GM20000 (cell line): ENCODE measurements at places on chromosomes 1 and 21.

DNA sequence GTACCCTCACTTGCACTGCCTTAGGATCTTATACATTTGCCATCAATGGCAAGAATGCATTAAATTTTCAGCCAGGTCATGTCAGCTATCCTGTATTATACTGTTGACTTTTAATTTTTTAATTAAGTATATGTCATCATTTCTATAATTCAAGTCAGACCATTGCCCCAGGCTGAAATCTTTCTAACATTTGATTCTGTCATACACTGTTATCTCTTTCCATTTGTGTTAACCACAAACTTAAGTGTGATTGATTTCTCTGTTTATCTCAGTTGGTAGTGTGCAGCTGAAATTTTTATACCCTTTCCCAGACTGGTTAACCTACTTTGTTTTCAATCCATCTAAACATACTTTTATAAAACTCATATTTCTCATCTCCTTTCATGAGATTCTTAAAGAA is 153.3 kb downstream of the ZP4 start:
- DNase-seq: no peak

DNA sequence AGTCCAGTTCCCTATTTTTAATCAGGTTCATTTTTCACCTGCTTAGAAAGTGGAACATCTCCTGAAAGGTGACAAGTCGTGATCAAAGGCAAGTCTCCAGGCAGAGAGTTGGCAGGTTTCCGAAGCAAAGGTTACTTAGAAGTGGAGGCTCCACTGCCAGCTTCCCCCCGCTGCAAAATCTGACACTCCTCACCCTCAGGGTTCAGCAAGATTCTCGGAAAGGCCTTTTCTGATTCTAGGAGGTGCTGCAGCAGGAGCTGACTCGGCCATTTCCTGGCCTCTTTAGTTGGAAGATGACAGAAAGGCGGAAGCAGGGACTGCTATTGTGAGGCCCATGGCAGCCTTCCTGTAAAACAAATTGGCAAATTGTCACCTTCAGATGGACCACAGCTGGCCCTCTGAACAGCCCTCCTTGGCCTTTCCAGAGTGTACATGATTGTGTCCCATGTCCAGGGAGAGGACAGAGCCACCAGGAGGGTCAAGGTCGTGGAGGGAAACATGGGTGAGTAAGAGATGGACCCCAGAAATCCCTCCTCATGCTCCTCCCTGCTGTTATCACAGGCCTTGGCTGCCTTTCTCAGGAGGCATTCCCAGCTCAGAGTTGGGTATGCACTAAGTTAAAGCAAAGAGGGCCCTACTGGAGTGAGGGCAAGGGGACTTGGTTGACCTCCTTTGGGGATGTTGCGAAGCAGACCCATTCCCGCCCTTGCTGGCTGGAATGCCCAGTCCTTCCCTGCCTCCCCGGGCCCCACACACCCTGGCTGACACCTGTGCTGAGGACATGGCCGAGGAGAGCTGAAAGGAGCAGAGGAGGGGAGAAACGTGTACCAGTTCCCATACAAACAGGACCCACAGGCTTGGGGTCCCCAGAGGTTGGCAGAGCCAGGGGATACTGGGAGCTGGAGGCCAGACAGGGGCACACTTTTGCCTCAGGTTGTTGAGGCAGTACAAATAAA is 115.5 kb upstream of the IRF2BP2 start:
- DNase-seq: no peak

DNA sequence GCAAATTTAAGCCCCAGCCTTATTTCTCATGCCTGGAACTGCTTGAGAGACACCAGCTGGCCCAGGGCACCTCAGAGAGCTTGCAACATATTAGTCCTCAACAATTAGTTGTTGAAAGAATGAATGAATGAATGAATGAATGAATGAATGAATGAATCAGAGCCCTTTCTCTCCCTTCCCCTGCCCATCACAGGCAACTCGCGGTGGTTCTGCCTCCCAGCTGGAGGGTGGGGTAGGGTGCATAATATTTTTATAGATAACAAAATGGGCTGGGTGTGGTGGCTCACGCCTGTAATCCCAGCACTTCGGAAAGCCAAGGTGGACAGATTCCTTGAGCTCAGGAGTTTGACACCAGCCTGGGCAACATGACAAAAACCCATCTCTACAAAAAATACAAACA is 110.1 kb downstream of the CCDC185 start:
- DNase-seq: no peak

DNA sequence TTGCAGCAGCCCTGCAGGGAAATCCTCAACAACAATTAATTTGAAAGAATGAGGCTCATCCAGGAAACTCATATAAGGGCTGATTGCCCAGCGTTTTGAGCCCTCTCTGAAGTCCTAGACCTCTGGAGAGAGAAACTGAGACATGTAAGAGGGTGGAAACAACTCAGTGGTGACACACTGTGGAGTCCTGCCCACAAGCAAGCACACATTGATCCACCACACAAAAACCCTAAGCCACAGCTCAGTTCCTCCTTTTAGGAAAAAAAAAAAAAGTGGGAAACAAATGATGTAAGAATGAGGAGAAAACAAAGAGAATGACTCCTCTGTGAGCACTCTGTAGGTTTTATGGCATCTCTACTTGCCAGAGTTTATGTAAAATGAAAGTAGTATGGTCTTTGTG is 22.9 kb upstream of the PLA2G5 start:
- no peak for DNase-seq

GRCh38 chr1:62271948-62272728 is 47.1 kb downstream of the KANK4 start:
- DNase-seq: peak; percentile 37

- DNase-seq: no peak
Measured at GRCh38 chr1:226027538-226028217, 28.5 kb upstream of the SDE2 start.

GRCh38 chr21:38894899-38895298 is 89.2 kb downstream of the ETS2 start:
- no peak for DNase-seq

DNA sequence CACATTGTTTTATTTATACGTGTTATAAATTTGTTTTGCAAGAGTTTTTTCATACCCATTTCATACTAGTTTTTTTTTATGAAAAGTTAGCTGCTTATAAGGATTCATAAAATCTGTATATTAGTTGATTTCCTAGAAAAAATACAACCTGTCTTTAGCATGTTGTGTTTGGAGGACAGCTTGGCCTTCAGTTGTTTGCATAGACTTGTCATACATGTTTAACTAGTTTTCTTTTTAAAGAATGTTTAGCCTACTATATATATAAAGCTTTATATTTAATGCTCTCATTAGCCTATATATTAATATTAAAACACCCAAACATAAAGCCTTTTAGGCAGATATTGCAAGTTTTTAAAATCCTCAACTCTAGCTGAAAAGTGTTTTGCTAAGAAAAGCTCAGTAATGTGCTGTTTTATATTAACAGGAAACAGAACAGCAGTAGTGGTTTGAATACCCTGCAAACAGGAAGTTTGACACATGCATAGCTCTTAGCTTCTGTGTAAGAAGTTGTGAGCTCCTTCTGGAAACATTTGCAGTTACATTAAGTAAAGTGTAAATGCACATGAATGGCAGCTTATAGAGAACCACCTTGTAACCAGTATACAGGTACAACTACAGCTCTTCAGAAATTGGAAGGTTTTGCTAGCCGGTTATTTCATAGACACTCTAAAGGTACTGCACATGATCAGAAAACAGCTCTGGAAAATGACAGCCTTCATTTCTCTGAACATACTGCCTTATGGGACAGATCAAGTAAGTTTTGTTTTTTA is at the start of gene PRKACB:
PRKACB (plus strand) TSS at position 476 of the 770 bp plus-strand sequence; CDS start at position 567, 91 bp downstream.
- DNase-seq: peak; percentile 6

DNA sequence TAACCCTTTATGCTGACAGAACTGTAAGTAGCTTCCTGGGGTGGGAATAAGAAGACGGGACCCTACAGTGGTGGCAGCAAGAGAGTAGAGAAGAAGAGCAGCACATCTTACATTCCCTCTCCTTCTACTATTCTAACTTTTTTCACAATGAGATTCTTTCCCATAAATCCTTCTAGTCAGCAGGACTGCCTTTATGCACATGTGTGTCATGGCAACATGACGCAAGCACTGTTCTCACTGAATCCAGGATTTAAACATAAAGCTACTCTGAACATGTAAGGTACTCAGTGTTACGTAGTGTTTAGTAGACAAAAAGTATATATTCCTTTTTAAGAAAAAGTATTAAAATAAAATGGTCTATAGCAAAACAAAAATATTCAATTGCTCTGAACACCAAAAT is 309.7 kb upstream of the LYPLAL1 start:
- DNase-seq: no peak

- peak; percentile 80 for DNase-seq
Measured at GRCh38 chr1:15153842-15154479, 414 bp downstream of the TMEM51 start.

- DNase-seq: no peak
Measured at GRCh38 chr1:217681806-217682205, 50.7 kb downstream of the SPATA17 start.

GRCh38 chr21:32641710-32642698 is 29.8 kb upstream of the CFAP298 start:
- no peak for DNase-seq

DNA sequence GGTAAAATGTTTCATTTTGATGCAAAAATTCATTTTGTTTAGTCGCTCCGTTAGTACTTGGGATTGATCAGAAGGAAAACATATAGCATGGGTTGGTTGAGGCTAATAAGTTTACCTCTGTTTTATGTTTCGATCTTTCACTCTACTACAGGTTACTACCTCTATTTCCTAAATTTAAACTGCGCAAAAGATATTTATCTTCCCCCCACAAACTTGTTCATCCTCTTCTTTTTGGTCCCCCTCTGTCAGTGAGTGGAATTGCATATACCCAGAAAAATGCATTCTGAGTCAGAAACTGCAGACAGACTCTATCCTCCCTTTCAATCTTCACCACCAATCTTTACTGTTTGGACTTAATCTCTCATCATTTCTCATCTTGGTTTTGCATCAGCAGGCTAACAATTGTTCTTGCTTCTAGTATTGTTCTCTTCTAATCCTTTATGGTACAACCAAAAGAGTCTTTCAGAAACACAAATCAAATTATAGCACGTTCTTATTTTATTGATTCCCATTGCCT is 316.0 kb upstream of the ADGRL4 start:
- no peak for DNase-seq

GRCh38 chr1:29934255-29934772 is 698.0 kb downstream of the PTPRU start:
- no peak for DNase-seq

- peak; percentile 47 for DNase-seq
Measured at GRCh38 chr1:145719230-145720079, at the start of gene CD160. CD160 (plus strand) TSS chr1:145719499; CDS start chr1:145728328, 8,829 bp downstream.

GRCh38 chr1:38310079-38310478 is 263.5 kb upstream of the POU3F1 start:
- DNase-seq: no peak

GRCh38 chr1:2525572-2525919 is 850 bp downstream of the PANK4 start:
- no peak for DNase-seq

GRCh38 chr1:167491586-167492461 is 26.5 kb downstream of the CD247 start:
- DNase-seq: no peak

GRCh38 chr1:195053478-195053877 is 1554.8 kb downstream of the KCNT2 start:
- no peak for DNase-seq

DNA sequence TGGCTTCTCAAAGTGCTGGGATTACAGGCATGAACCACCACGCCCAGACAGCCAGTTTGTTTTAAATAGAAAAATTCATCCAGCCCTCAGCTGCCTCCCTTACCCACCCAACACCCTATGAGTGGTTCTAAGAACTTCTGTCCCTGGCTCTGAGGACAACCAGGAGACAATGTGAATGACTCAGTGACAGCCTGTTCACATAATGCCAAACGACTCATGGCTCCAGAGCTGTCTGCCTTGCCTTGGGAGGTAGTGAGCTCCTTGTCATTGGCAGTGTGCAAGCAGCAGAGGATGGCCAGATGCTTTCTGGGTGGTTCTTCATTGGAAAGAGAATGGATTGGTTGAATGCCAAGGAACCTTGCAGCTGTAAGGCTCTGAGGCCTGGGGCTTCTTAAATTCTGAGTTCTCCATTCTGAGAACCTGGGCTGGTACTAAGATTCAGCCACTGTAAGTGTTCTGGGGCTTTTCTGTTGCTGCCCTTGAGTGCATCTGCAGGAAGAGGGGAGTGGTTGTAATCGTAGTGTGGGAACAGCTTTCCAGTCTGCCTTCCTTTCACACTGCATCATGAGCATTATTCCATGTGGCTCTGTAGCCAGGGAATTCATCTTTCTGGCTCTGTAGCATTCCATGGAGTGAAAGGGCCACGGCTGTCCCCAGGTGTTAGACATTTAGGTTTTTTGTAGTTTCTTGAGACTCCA is 5.8 kb downstream of the SERINC2 start:
- no peak for DNase-seq

DNA sequence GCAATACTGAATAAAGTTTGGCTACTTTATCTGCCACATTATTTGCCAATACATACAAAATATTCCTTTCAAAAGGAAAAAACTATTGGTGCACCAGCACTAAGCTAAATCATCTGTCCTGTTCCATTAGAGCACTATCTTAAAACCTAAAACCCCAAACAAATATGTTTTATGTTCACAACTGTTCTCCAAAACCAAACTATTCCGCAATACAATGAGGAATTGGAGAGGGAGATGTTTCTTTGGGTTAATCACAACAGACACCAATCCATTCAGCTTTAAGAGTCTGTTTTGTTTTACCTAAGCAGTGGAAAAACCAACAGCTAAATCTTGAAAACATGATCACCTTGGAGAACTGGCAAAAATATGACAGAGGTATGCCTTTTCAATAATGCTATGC is 85.1 kb downstream of the ZNF644 start:
- no peak for DNase-seq

- DNase-seq: no peak
Measured at GRCh38 chr1:214327514-214327913, 46.6 kb downstream of the SMYD2 start.

- peak; percentile 50 for DNase-seq
Measured at GRCh38 chr1:154867064-154867825, 2.8 kb downstream of the KCNN3 start.

DNA sequence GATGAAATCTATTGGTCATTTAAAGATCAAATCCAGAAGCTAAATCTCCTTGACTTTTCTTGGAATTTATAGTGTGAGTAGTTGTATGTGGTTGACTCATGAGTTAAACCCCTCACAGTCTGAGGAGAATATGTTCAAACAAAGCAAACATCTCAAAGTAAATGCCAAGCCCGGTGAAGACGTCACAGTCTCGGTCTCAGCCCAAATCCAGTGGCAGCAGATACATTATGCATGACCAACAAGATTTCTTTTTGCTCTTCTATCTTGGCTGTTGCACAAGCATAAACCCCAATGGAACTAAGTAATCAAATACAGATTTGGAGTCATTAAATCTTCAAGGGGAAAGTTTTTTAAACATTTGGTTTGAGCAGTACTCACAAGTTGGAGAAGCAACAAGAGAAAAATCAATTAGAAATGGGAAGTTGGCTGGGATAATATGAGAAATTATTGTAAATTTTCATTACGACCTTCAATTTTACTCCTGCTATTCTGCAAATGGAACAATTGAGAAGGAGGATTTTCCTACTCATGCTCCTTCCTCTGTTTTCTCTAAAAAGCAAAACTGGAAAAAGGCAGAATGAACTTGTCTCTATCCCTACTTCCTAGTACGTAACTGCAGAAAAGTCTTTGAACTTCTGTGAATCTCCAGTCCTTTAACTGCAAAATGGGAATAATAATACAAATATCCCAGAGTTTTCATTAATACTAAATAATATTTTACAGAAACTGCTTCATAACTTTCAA is 575.8 kb downstream of the NUF2 start:
- no peak for DNase-seq

- no peak for DNase-seq
Measured at GRCh38 chr1:201769966-201770365, 59.0 kb upstream of the IPO9 start.

- DNase-seq: no peak
Measured at GRCh38 chr1:99445486-99445885, 181.2 kb downstream of the PLPPR4 start.
